CD14-positive monocyte (primary cell): ENCODE measurements at places on chromosomes 2 and 18. TPM values are rescaled to one million over a fixed set of nuclear protein-coding genes. Genes with fewer than 3 reads are reported as not detected.

CD8A gene
- 0.03 and 0.08 TPM in 2 replicates for polyA plus RNA-seq

DSG2 gene
- not detected in 2 replicates for polyA plus RNA-seq

SLC20A1 gene
- polyA plus RNA-seq, result 34.6 and 112 TPM in 2 replicates

RIT2 gene
- not detected for polyA plus RNA-seq

GPBAR1 gene
- polyA plus RNA-seq, result 181 TPM

ANTXR1 gene
- polyA plus RNA-seq, result not detected

MBP gene
- 50.4 TPM for polyA plus RNA-seq

ADCY3 gene
- polyA plus RNA-seq, result 7.8 and 9.3 TPM in 2 replicates

GDF7 gene
- polyA plus RNA-seq, result not detected in 2 replicates

FBXO11 gene
- 2.2 TPM for polyA plus RNA-seq

SCYGR4 gene
- polyA plus RNA-seq, result not detected in 2 replicates

GPC1 gene
- polyA plus RNA-seq, result not detected

TMEM182 gene
- 0.69 TPM for polyA plus RNA-seq

C1QL2 gene
- not detected in 2 replicates for polyA plus RNA-seq

MOGAT1 gene
- polyA plus RNA-seq, result not detected

INPP4A gene
- polyA plus RNA-seq, result 13.7 TPM

ARPC2 gene
- polyA plus RNA-seq, result 1,162 TPM

LAMA1 gene
- not detected in 2 replicates for polyA plus RNA-seq

MDH1B gene
- not detected for polyA plus RNA-seq
